ENCODE measurements at places on chromosomes 13 and 19.

DNA sequence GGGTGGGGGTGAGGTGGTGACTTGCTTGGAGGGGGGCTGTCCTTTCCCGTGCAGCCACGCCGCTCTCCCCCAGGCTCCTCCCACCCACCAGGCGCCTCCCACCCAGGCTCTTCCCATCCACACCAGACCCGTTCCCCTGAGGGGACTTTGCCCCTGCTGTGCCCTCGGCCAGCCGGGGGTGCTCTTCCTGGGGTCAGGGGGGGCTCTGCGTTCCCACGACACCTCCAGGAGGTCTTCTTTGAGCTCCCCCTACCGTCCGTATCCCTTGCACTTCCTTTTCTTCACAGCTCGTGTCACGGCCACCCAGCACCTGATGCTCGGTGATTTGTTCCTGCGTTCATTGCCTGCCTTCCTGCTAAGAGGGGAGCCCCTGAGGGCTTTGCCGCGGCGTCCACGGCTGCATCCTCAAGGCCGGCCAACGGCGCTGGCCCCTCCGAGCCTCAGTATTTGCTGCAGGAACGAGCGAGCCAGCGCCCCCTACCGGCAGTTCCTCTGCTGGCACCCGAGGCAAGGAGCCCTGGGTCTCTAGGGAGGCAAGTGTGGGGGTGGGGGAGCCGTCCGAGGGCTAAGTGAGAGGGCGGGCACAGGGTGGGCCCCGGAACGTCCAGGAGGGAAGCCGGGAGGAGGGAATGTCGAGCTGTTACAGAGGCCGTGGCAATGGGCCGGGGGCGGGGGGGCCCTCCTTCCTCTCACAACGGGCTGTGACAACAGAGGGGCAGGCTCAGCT lies 11.8 kb downstream of the LRRC4B start:
- peak; percentile 80 for DNase-seq

DNA sequence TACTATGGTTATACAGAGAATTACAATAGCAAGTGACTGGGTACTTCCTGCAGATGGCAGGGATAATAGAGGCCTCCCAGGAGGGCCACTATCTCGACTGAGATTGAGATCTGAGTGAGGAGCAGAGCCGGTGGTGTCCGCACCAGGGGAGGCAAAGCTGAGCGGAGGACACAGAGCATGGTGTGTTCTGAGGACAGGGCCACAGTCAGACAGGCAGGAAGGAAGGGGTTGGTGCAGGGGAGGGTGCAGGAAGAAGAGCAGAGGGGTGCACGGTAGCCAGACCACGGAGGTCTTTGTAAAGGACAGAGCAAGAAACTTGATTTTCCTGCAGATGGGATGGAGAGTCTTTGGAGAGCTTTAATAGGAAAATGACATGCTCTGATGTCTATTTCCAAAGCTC lies 152.4 kb downstream of the SHISA2 start:
- DNase-seq = no peak

DNA sequence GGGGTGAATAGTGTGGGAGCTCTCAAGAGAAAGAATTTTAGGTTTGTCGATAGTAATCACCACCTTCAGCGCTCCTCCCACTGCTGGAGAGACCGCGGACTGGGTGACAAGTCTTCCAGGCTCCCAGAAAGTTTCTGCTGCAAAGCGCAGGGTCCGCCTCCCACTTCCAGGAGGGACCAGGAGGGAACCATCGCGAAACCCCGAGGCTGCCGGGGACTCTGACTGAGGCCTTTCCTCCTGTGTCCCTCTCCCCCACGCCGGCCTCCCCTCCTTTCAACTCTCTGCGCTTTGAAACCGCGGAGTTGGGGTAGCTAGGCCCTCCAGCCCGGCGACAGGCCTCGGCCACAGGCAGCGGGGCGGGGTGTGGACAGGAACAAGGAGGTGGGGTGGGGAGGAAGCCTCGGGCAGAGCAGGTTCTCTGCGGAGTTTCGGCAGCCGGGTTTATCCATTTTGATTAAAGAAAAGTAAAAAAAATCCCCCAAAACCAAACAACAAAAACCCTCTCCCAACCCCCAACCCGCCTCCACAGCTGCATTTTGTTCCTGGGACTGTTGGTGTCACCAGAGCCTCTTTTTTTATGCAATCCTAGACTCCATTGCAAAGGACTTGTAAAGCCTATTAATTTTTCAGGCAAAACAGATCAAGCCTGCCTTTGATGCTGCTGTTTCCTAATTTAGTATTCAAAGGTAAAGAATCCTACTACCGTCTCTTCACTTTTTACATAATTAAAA lies 157.2 kb downstream of the TM9SF2 start:
- peak; percentile 69 for DNase-seq

DNA sequence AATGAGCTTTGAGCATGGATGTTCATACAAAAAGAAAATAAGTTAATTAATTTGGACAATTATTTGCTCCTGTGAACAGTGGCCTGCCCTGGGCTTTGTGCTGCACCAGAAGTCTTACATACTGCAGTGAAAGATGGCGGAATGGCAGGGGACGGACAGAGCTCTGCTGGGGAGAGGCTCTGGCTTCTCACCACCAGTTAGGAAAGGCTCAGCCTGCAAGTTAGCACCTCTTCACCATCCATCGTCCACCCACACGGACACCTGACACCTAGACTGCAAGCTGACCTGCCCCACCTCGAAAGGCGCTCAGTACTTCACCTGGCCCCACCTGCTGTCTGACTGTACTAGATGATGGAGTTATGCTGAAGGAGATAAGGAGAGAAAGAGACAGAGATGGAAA lies 203.9 kb upstream of the IRS2 start:
- no peak for DNase-seq

DNA sequence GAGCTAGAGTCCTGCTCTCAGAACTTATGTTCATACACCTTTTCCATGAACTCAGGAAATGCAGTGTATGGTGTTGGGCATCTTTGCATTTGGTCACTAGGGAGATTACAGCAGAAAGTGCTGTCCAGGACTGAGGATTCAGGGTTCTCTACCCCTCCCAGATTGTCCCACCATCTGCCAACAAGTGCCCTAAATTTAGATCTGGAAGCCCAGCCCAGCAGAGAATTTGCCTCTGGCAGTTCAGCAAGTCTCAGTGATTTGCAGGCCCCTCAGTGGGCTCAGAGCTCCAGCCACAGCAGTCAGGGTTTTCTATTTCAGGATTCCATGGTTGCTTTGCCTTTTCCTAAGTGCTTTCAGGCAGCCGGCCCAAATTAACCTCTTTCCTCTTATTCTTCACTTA lies 23.4 kb downstream of the CNFN start:
- no peak for DNase-seq

- no peak for DNase-seq
Observed at GRCh38 chr19:21593934-21594820, 88.8 kb downstream of the ZNF429 start.

- no peak for DNase-seq
Observed at GRCh38 chr19:52351512-52351911, 15.5 kb downstream of the ZNF610 start.

DNA sequence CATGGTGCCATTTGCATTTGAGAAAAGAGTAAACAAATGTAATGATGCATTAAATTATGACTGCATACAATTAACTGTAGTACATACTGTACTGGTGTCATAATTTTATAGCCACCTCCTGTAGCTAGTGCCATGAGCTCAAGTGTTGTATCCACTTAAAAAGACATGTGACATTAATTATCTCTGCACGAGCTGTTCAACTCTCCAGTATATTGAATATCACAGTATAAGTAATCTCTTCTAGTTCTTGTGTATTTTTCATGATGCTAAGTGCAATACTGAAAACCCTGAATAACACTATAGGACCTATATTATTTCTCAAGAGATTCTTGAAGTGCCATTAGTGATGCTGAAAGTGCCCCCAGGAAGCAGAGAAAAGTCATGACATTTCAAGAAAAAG lies 387.3 kb downstream of the PCDH17 start:
- DNase-seq = no peak

DNA sequence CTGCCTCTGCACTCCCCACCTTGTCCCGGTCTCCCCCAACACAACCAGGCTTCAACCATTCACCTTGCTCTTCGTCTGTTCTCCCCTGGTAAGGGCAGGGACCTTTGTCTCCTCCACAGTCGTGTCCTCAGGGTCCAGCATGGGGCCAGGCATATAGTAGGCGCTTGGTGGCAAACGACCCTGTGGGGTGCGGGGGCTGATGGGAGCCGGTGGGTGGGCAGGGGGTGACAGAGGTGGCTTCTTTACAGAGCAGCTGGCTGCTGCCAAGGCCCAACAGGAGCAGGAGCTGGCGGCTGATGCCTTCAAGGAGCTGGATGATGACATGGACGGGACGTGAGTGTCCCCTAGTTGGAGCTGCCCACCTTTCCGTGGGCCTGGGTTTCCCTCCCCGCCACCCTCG lies 9.7 kb downstream of the PRKCSH start:
- DNase-seq = no peak

DNA sequence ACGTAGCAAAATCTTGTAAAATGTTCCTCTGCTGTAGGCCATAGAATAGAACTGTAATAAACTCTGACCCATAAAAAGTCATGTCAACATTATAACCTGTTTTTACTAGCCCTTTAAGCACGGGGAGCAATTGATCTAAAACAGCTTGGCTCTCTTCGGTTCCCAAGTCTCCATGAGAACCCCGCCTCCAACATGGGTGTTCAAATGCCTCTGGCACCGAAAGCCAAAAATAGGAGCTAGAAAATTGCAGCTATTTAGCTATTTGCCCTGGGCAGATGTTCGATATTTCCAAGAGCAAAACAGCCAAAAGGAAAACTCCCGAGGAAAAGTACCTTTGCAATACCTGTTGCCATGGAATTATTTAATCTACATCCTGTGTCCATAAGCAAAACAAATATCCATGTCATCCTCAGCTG lies 563.1 kb downstream of the EFNB2 start:
- no peak for DNase-seq

DNA sequence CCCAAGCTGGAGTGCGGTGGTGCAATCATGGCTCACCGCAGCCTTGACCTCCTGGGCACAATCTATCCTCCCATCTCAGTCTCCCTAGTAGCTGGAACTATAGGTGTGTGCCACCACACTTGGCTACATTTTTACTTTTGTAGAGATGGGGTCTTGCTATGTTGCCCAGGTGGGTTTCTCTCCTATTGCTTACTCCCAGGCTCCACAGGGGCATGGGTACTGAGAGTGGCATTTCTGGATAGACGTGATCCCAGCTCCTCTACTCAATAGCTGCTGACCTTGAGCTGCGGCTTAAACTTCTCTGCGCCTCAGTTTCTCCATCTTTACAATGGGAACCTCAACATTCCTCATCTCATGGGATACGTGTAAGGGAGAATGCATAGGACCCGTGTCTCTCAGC lies 11.6 kb downstream of the MVB12A start:
- DNase-seq = no peak

GRCh38 chr19:43682824-43683661 lies 13.1 kb upstream of the PLAUR start:
- no peak for DNase-seq

- no peak for DNase-seq
Observed at GRCh38 chr13:20666948-20667347, 36.6 kb upstream of the IL17D start.

- DNase-seq = no peak
Observed at GRCh38 chr13:31138515-31138914, 23.2 kb downstream of the HSPH1 start.

DNA sequence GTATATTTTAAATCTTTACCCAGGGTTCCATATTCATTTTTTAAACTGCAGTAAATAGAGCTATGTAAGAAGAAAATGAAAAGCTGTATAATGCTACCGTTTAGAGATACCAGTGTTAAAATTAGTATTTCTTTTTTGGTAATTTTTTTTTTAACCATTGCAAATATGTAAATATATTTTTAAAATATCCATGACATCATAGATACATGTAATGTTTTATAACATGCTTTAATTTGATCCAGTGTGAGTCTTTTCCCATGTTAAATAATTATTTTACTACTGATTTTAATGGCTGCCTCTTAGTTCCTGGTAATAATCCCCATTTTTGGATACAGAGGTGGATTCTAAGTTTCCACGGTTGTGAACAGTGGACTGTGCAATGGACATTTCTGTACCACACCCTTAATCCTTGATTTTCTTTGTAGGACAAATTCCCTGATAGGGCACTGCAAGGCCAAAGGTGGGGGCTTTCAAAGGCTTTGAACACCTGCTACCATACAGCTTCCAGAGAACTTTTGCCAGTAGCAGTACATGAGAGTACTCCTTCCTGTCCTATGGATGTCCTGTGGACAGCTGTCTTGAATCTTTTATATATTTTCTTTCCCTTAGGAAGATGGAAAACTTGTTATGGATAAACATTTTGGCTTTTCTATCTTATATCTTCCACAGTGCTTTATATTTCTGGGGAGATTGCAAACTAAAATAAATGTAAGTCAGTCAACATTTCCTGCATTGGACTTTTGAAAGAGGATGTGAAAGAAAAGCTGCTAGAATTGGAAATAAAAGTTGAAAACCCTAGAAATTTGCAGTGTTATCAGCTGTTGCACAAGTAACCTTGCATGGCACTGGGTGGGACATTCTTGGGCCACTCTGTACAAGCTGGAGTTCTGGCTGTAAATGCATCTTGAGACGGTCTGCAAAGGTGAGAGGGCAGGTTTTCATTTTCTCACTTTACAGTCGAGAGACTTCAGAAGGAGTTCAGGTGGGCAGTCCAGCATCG lies 46.8 kb downstream of the ARHGEF7 start:
- DNase-seq = no peak

DNA sequence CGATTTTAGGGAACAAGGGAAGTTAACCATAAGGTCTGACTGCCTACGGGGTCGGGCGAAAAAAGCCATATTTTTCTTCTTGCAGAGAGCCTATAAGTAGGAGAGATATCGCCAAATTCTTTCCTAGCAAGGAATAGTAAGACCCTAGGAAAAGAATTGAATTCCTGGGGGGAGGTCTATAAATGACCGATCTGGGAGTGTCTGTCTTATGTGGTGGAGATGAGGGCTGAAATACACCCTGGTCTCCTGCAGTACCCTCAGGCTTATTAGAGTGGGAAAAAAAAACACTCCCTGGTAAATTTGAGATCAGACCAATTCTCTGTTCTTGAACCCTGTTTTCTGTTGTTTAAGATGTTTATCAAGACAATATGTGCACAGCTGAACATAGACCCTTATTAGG lies 447.5 kb upstream of the ATXN8OS start:
- no peak for DNase-seq

DNA sequence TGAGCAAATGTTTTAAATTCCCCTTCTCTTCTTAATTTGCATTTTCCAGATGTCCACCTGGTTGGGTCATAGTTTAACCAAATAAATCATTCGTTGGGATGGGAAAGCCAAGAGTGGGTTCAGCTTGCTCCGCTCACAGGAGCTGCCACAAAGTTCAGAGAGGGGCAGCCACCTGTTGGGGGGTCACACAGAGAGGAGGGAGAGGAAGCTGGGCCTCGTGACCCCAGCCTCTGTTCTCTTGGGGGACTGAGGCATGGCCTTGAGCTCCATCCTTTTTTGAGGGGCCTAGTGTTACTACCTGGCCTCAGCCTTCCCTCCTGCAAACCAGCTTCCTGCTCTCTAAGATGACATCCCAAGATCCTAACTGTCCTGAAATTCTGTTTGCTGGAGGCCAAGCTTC lies 2.5 kb downstream of the MEF2B start:
- no peak for DNase-seq

GRCh38 chr19:16889883-16890460 lies 1.2 kb downstream of the F2RL3 start:
- no peak for DNase-seq

GRCh38 chr13:45823583-45823982 lies 28.0 kb downstream of the SIAH3 start:
- no peak for DNase-seq
